ENCODE measurements at places on chromosomes 1 and 21. TPM values are rescaled to one million over a fixed set of nuclear protein-coding genes. Genes with fewer than 3 reads are reported as not detected.

The SLC44A3 gene
- total RNA-seq: 2.7 TPM

The RXRG gene
- not detected for total RNA-seq

The TEX38 gene
- not detected for total RNA-seq

The SPRR2B gene
- 1.0 TPM for total RNA-seq

The HES4 gene
- total RNA-seq: 46.5 TPM

The SSU72 gene
- total RNA-seq: 69.4 TPM

The OR14C36 gene
- total RNA-seq: not detected

The TCHH gene
- total RNA-seq: 0.14 TPM

The IL19 gene
- not detected for total RNA-seq
